Endothelial cell (in vitro differentiated cells): ENCODE measurements at places on chromosomes 4 and X. TPM values are rescaled to one million over a fixed set of nuclear protein-coding genes. Genes with fewer than 3 reads are reported as not detected.

DNA sequence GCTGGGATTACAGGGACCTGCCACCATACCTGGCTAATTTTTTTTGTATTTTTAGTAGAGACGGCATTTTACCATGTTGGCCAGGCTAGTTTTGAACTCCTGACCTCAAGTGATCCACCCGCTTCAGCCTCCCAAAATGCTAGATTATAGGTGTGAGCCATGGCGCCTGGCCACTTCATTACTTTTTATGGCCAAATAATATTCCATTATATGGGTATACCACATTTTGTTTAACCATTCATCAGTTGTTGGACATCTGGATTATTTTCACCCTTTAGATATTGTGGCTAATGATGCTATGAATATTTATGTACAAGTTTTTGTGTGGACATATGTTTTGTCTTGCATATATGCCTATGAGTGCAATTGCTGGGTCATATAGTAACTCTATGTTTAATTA lies 8.6 kb upstream of the FHIP1A start:
- no peak for DNase-seq
- no peaks in the 10 kb centered on the region for H3K36me3 ChIP-seq
- no peak overlapping the region for H3K4me3 ChIP-seq

DNA sequence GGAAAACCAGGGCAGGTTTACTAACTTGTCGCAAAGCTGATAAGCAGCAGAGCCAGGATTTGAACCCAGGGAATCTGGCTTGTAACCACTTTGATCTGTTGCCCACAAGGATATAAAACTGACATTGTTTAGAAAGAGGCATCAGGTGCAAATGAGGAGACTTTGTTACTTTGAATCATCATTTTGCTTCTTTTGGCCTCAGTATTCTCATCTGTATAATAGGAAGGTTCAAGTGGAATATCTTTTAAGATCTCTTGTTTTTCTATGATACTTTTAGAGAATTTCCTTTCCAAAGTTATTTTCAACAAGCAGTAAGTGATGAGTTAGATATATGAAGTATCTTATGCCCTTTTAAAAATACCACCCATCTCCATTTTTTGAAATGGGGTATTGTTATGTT lies 57.8 kb upstream of the NAP1L5 start:
- no peaks in the 10 kb centered on the region for H3K27me3 ChIP-seq
- H3K36me3 ChIP-seq, result peaks cover under 1% of the 10 kb centered on the region
- no peak for DNase-seq

DNA sequence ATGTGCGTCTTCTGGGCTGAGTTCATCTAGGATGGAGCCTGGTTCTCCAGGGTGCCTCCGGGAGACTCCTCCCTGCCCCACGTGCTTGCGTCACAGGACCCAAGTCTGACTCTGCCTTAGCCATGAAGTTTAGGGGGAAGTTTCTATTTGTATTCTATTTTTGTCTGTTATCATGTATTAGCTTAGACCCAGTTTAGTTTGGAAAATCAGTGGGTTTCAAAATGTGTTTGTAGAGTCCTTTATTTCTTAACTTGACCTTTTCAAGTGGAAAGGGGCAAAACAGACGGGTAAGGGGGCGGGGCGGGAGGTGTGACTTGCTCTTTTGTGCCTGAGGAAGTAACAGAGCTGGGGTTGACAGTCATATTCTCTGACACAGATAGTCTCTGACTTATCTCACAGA lies 86.0 kb downstream of the HTT start:
- peak overlapping the region; percentile 76 for H3K4me3 ChIP-seq
- H3K4me1 ChIP-seq, result no peaks in the 10 kb centered on the region
- H3K27ac ChIP-seq, result no peak overlapping the region
- H3K36me3 ChIP-seq, result peaks cover 68% of the 10 kb centered on the region
- peaks cover 2% of the 10 kb centered on the region for H3K27me3 ChIP-seq

GRCh38 chr4:158871335-158871724 lies 102.5 kb downstream of the FNIP2 start:
- H3K4me3 ChIP-seq, result no peak overlapping the region
- no peak overlapping the region for H3K27ac ChIP-seq
- H3K4me1 ChIP-seq, result peaks cover 8% of the 10 kb centered on the region
- peaks cover 1% of the 10 kb centered on the region for H3K27me3 ChIP-seq
- H3K36me3 ChIP-seq, result peaks cover 21% of the 10 kb centered on the region
- no peak for DNase-seq

- H3K4me1 ChIP-seq, result peaks cover 10% of the 10 kb centered on the region
- DNase-seq, result peak; percentile 8
- peak overlapping the region; percentile 81 for H3K27ac ChIP-seq
- H3K4me3 ChIP-seq, result peak overlapping the region; percentile 96
- peaks cover 7% of the 10 kb centered on the region for H3K27me3 ChIP-seq
Measured at GRCh38 chrX:47143894-47144625, 442 bp downstream of the NDUFB11 start.

DNA sequence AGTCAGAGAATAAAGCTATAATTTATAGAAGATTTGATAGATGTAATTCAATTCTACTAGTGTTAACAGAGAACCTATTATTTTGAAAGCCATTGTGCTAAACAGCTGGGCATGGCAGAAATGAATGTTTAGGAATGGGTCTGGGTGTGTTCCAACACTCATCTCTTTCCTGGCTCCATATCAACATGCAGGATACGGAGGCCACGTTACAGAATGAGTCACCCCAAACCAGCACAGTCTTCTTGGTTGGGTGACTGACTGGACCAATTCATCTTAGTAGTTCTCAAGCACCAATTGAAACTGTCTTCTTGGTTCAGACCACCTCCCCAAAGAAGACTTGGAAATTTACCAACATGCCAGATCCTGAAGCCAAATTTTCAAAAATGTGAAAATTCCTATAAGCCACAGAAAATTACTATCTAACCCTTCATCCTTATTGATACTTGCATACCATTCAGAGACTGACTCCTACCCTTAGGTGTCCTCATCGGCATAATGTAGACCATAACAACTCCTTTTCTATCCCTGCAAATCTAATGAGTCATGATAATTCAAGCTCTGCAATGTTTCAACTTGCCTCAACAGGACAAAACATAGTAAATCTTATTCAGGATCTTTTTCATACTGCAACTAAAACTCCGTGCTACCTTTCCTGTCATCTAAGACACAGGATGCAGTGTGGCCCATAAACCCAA lies 52.0 kb upstream of the ATOH1 start:
- no peaks in the 10 kb centered on the region for H3K36me3 ChIP-seq
- no peak for DNase-seq
- H3K4me1 ChIP-seq, result no peaks in the 10 kb centered on the region
- no peak overlapping the region for H3K27ac ChIP-seq
- no peaks in the 10 kb centered on the region for H3K27me3 ChIP-seq

DNA sequence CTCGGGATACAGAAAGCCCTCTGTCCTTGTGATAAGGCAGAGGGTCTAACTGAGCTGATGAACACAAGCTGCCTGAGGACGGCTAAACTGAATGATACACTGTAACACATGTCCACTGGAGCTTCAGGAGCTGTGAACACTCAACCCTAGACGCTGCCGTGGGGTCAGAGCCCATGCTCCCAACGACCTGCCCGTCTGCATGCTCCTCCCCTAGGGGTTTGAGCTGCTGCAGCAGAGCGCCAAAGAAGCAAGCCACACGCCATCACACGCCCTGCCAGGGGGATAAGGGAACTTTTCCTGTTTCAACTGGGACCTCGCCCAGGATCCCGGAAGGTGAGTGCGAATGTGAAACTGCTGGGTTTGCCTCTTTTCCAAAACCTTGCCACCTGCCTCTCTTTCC lies 361.8 kb downstream of the FAT4 start:
- H3K4me3 ChIP-seq, result no peak overlapping the region
- no peak for DNase-seq
- H3K4me1 ChIP-seq, result no peaks in the 10 kb centered on the region

GRCh38 chrX:20320461-20321159 lies 53.9 kb upstream of the RPS6KA3 start:
- no peak for DNase-seq
- H3K4me1 ChIP-seq, result peaks cover 7% of the 10 kb centered on the region
- H3K36me3 ChIP-seq, result no peaks in the 10 kb centered on the region

- H3K27me3 ChIP-seq, result peaks cover 10% of the 10 kb centered on the region
- peak overlapping the region; percentile 95 for H3K4me3 ChIP-seq
- peaks cover 28% of the 10 kb centered on the region for H3K4me1 ChIP-seq
- no peak for DNase-seq
- H3K36me3 ChIP-seq, result peaks cover 9% of the 10 kb centered on the region
- H3K27ac ChIP-seq, result peak overlapping the region; percentile 93
Measured at GRCh38 chrX:49042581-49043219, 457 bp downstream of the TFE3 start.

DNA sequence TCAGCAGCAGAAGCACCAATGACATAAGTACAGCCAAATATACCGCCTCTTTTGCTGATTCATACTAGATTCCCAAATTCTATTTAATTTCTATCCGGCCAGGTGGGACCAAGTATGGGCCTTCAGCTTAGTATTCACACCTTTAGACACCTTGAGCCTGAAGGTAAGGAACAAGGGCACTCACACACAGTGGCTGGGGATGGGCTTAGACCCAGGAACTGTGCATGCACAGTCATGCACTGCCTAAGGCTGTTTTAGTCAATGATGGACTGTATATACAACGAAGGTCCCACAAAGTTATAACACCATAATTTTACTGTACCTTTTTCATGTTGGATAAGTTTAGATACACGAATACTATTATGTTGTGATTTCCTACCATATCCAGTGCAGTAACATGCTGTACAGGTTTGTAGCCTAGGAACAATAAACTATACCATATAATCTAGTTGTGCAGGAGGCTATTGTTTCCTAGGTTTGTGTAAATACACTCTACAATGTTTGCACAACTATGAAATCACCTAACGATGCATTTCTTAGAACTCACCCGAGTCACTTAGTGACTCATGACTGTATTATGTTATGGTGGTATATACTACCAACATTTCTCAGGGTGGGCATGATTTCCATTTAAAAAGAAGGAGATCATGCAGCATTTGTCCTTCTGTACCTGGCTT lies 9.7 kb upstream of the CLNK start:
- no peak overlapping the region for H3K4me3 ChIP-seq
- no peaks in the 10 kb centered on the region for H3K36me3 ChIP-seq
- no peaks in the 10 kb centered on the region for H3K4me1 ChIP-seq
- no peak for DNase-seq
- H3K27me3 ChIP-seq, result peaks cover 1% of the 10 kb centered on the region

- no peak overlapping the region for H3K27ac ChIP-seq
- no peak overlapping the region for H3K4me3 ChIP-seq
- H3K27me3 ChIP-seq, result peaks cover 6% of the 10 kb centered on the region
Measured at GRCh38 chr4:146275370-146275769, 61.0 kb downstream of the REELD1 start.

DNA sequence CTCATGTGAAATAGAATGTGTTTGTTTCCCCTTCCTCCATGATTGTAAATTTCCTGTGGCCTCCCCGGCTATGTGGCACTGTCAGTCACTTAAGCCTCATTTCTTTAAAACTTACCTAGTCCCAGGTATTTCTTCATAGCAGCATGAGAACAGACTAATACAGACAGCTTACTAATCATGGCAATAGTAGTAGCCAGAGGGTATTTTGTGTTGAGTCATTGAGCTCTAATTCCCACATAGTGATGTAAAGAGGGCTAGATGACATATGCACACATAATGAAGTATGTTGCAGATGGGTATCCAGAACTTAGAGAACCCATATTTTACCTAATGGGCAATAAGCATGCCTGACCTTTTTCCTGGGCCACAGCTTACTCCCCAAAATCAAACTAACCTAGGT lies 1197.2 kb downstream of the PCDH7 start:
- H3K4me1 ChIP-seq, result no peaks in the 10 kb centered on the region
- no peak overlapping the region for H3K27ac ChIP-seq
- H3K36me3 ChIP-seq, result no peaks in the 10 kb centered on the region
- DNase-seq, result no peak
- H3K4me3 ChIP-seq, result no peak overlapping the region
- H3K27me3 ChIP-seq, result no peaks in the 10 kb centered on the region

- peaks cover 5% of the 10 kb centered on the region for H3K27me3 ChIP-seq
- H3K27ac ChIP-seq, result no peak overlapping the region
- no peaks in the 10 kb centered on the region for H3K36me3 ChIP-seq
- no peaks in the 10 kb centered on the region for H3K4me1 ChIP-seq
- H3K4me3 ChIP-seq, result no peak overlapping the region
Measured at GRCh38 chr4:109764376-109764775, 34.5 kb upstream of the PLA2G12A start.

DNA sequence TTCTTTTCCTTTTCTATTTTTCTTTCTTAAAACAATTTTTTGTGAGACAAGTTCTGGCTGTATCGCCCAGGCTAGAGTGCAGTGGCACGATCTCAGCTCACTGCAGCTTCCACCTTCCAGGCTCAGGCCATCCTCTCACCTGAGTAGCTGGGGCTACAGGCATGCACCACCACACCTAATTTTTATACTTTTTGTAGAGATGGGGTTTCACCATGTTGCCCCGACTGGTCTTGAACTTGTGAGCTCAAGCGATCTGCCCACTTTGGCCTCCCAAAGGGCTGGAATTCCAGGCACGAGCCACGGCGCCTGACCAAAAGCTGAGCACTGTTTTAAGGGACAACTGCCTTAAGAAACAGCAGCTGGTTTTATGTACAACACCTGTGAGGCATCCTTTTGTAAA lies 9.3 kb upstream of the NAT8L start:
- H3K4me1 ChIP-seq, result no peaks in the 10 kb centered on the region
- H3K27me3 ChIP-seq, result no peaks in the 10 kb centered on the region
- no peak overlapping the region for H3K4me3 ChIP-seq
- DNase-seq, result no peak
- H3K27ac ChIP-seq, result no peak overlapping the region

DNA sequence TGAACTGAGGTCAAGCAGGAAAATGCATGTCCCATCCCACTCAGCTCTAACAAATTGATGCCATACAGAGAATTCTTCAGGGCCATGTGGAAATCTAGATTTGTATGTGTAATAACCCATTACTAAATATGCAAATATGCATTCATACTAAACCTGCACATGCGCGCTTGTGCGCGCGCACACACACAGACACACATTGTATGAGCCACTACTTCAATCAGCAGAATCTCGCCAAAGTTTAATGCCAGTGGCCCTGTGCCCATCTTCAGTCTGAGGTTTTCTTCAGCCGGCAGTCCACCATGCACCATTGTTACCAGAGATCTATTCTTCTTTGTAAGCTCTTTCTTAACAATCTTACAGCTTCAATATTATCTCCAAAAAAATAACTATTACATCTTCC lies 276.4 kb downstream of the PDGFC start:
- no peaks in the 10 kb centered on the region for H3K4me1 ChIP-seq
- H3K4me3 ChIP-seq, result no peak overlapping the region
- no peak overlapping the region for H3K27ac ChIP-seq

GRCh38 chrX:56222473-56223000 lies 9.6 kb upstream of the KLF8 start:
- no peak overlapping the region for H3K4me3 ChIP-seq
- no peak for DNase-seq
- H3K27me3 ChIP-seq, result no peaks in the 10 kb centered on the region
- no peaks in the 10 kb centered on the region for H3K36me3 ChIP-seq
- H3K4me1 ChIP-seq, result peaks cover 6% of the 10 kb centered on the region
- H3K27ac ChIP-seq, result no peak overlapping the region

The SLC10A3 gene
- total RNA-seq, result 13.9 TPM

The SMC1A gene
- total RNA-seq, result 55.6 TPM

The ZCCHC12 gene
- total RNA-seq, result 0.44 TPM

The FAAH2 gene
- 4.0 TPM for total RNA-seq

The HTN1 gene
- total RNA-seq, result not detected

The APOO gene
- 18.3 TPM for total RNA-seq

The CITED1 gene
- total RNA-seq, result 3.2 TPM

The STAP1 gene
- 3.5 TPM for total RNA-seq

The ATP6AP2 gene
- 85.6 TPM for total RNA-seq

The SEC24D gene
- total RNA-seq, result 70.4 TPM

The LETM1 gene
- 37.1 TPM for total RNA-seq

The ARMCX6 gene
- total RNA-seq, result 123 TPM

The GUCY1B1 gene
- total RNA-seq, result 1.1 TPM

The INPP4B gene
- total RNA-seq, result 4.9 TPM
